ENCODE measurements at places on chromosomes 3 and 15.

GRCh38 chr15:30827625-30828303 lies 76.0 kb upstream of the FAN1 start:
- DNase-seq, result no peak

DNA sequence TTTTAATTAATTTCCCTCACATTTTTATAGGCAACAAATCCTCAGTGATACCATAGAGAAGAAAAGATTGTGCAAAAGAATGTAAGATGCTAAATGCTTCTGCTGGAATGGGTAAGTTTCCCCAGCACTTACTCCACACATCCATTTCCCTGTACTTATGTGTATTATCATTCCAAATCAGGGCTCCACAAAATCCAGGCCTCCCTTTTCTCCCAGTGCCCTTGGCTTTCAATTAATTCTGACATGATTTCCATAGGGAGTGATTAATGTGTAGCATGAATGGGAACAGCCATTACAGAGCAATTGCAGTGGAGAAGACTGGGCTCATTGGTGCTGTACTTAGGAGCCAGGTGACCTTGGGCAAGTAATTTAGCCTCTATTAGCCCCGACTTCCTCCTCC lies 41.3 kb upstream of the UBE2E1 start:
- no peak for DNase-seq

DNA sequence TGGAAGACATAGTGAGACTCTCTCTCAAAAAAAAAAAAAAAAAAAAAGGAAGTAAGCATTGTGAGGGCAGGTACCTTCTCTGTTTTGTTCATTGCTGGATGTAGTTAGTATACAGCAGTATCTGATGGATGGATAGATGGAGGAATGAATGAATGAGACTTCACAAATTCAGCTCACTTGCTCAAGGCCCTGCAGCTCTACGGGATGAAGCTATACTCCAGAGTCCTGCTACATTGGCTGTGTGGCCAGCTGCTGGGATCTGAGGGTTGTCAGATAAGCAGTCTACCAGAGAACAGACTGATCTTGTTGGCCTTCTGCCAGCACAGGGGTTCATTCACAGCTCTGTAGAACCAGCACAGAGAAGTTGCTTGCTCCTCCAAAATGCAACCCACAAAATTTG lies 35.0 kb downstream of the MLH1 start:
- DNase-seq, result no peak

DNA sequence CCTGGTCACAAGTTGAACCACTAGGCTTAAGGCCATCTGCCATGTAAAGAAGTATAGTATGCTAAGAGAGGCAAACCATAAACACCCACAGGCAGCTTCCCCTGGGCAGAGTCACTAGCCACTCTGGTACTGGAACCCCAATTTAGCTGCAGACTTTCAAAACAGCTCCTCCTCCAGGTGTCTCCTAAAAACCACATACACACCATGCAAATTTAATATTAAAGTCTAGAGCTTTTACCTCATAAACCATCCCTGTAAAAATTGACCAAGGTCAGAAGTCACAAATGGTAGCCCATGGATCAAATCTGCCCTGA lies 99.1 kb upstream of the STT3B start:
- no peak for DNase-seq

- no peak for DNase-seq
Observed at GRCh38 chr3:25427563-25427941, 511 bp upstream of the RARB start.

DNA sequence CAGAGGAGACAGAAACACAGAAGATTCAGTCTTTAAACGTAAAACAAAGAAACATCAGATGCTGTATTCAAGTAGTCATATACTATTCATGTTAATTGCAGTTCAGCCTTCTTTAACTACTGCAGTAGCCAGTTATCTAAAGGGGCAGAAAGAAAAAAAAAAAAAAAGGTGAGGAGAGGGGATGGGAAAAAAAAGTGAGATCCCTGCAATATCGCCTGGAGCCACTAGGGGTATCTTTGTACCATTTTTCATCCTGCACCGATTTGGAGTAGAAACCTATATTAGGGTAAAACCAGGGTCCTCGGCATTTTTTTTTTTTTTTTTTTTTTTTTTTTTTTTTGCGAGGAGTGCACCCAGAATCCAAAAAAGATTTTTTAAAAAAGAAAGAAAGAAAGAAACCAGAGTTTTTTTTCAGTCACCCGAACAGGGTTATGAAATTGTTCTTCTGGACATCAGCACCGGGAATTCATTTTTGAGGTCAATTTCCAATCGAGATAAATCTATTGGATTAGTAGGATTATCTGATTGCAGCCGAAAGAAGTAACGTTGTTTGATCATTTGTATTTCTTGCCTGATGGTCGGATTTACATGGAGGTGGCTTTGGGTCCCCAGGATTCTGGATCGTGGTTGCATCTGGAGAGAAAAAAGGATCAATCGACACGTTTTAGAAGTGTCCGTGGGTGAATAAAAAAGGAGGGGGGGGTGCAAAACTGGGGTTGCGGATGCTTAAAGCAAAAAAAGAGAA lies 186.7 kb downstream of the NLGN1 start:
- peak; percentile 30 for DNase-seq

GRCh38 chr3:125310623-125311081 lies 64.5 kb downstream of the ZNF148 start:
- DNase-seq, result no peak

DNA sequence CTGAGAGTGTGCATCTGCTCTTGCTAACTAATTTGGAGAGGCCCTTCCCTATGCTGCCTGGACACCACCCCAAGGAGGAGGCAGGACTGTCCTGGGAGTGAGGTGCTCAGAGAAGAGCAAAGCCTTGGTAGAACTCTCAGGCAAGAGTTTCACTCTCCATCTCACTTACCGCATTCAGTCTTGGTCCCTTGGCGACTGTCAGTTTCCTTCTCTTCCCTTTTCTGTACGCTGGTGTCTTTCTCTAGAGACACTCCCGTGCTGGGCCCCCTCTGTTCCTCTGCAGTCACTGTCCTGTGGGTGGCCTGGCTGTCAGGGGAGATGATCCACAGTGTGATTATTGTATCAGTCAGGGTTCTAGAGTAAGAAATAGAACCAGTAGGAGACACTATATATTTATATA lies 44.0 kb downstream of the IDH2 start:
- no peak for DNase-seq

- no peak for DNase-seq
Observed at GRCh38 chr3:24160424-24161095, 215.5 kb downstream of the NR1D2 start.

DNA sequence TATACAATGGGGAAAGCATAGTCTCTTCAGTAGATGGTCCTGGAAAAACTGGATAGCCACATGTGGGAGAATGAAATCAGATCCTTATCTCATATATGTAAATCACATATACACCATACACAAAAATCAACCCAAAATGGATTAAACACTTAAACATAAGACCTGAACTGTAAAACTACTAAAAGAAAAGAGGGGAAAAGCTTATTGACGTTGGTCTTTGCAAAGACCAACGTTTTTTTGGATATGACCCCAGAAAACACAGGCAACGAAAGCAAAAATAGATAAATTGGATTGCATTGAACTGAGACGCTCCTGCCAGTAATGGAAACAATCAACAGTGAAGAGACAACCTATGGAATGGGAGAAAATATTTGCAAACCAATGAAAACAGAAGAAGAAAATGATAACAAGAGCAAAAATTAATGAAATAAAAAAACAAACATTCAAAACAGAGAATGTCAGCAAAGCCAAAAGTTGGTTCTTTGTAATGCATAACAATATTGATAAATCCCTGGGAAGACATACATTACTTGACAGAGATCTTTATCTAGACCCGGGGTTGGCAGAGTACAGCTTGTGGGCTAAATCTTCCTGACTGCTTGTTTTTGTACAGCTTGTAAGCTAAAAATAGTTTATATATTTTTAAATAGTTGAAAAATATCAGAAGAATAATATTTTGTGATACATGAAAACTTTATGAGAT lies 86.9 kb downstream of the NEO1 start:
- no peak for DNase-seq

DNA sequence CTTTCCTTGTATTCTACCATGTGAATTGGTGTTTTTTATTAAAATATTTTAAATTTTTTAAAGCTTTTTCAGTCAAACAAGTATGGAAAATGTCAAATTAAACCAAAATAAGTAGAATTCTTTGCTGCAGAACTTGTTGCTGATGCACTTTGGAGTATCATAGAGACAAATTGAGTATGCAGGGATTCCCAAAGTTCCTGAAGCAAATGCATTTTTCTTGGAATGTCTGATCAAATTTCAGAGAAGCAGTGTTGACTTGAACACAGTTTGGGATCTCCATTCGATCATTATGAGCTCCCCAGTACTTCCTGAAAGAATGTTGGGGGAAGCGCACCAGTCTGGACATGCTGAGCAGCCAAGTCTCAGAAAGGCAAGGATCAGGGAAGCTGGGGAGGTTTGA lies 517.8 kb upstream of the CFAP20DC start:
- no peak for DNase-seq

DNA sequence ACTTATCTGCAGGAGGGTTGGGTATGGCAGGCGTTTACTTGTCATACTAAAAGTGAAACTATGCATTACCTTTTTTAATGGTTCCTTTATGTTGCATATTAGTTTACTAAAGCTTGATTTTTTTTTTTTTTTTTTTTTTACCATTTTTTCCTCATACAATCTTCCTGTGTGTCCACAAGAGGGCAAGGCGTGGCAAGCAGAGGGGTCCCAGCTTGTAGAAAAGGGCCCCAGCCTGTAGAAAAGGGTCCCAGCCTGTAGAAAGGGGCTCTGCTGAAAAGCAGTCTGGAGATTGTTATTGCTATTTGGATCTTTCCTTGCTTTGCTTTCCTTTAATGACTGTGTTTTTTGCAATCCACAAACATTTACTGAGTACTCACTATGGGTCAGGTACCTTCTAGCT lies 21.9 kb downstream of the MKRN2 start:
- no peak for DNase-seq

GRCh38 chr3:50126287-50127211 lies 28.6 kb upstream of the SEMA3F start:
- no peak for DNase-seq

- DNase-seq, result peak; percentile 1
Observed at GRCh38 chr15:40582726-40583246, 11.3 kb upstream of the KNL1 start.

GRCh38 chr3:142943349-142943748 lies 20.1 kb downstream of the PAQR9 start:
- DNase-seq, result no peak

DNA sequence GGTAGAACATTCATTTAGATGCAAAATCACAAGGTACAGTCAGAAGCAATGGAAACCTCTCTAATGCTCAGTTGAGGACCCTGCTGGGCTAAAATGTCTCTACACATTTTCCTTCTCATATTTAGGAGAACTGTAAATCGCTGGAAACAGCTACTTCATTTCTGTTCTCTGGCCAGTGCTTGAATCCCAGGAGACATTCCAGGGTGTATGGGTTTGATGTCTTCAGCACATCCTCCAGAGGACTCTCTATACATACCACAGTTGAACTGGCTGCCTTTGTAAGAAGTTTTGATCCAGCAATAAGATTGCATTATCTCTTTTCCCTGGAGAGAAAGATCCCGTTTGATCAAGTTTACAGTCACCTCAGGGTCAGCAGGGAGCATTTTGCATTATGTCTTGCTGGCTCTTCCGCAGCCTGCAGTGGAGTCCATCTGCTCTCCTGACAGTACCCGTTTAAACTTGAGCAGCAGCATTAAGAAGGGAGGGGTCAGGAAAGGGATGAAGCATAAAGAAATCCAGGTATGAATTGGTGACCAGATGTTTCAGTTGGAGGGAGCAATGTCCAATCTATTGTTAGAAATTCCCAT lies 676.0 kb downstream of the EPHA3 start:
- no peak for DNase-seq

DNA sequence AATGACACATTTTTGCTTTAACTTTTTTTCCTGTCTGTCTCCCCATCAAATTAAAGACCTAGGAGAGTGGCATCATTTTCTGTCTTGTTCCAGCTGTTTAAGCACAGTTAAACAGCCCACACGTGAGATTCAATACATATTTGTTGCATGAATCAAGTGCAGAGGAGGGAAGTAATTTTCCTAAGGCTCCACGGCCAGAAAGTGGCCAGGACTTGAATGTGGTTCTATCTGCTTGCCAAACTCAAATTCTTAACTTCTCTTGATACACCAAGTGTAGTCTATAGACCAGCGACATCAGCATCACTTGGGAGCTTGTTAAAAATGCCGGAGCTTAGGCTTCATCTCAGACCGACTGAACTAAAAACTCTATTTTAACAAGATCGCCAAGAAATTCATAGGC lies 724.8 kb upstream of the CFAP20DC start:
- DNase-seq, result no peak

DNA sequence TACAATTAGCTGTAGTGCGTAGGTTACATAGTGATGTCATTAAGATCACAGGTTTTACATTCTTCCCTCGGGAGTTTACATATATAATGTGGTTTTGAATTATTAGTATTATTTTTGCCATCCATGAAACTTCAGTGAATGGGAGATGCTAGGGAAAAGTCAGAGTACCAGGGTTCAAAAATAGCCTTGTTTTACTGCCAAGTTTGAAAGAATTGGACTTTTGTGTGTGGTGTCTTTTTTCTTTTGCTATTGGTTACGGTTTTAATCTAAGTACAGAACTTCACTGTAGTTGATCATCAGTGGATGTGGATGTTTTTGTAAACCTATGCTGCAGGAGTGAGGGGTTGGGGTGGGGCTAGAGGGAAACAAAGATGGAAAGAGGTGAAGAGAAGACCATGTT lies 20.7 kb downstream of the SLC25A26 start:
- no peak for DNase-seq
